ENCODE measurements at places on chromosomes 16 and 17.

- DNase-seq = no peak
Measured at GRCh38 chr16:79599256-79599836, 1.2 kb downstream of the MAF start.

GRCh38 chr17:72075995-72076677 is 44.7 kb upstream of the SOX9 start:
- DNase-seq = no peak

DNA sequence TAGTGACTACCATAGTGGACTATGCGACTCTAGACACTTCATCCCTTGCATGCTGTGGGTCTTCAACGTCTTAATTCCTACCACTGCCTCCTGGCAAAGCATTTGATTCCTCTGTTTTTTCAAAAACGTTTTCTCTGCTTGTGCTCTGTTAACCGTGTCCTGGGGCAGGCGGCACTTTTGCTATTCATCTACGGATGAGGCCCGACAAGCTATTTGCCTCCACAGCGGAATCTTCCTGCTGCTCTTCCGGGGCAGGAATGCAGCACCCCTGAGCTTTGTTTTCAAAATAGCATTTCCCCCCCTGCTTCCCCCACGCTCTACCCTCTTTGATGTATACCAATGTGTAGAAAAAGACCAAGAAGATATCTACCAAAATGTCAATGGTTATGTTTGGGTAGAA is 39.8 kb upstream of the METTL16 start:
- no peak for DNase-seq

DNA sequence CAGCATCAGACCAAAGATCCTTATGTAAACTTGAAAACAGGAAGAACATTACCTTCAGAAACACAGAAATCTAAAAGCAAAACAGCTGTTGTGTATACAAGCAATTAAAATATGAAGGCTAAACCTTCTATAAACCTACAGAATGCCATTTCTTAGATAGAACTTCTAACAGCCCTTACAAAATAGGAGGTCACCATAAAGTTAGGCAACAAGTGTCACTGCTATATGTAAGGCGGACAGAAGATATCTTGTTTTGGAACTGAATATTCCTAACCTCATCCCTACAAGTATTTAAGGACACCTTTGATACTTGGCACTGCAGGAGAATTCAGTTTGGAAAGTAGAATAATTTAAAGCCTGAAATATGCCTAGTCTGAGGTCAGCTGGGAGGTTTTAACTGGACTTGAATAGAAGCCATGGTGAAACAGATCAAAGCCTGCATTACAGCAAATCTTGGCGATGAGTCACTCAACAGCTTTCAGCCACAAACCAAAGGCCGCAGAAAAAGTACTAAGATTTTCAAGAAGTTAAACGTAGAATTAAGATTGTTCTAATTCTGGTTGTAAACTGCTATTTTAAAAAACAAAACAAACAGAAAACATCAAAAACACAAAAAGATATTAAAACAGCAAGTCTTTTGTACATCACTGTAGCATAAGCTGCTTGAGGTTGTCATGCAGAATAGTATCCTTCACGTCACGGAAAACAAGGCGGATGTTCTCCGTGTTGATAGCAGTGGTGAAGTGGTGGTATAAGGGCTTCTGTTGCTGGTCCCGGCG is 42.7 kb downstream of the GNA13 start:
- DNase-seq = peak; percentile 27

DNA sequence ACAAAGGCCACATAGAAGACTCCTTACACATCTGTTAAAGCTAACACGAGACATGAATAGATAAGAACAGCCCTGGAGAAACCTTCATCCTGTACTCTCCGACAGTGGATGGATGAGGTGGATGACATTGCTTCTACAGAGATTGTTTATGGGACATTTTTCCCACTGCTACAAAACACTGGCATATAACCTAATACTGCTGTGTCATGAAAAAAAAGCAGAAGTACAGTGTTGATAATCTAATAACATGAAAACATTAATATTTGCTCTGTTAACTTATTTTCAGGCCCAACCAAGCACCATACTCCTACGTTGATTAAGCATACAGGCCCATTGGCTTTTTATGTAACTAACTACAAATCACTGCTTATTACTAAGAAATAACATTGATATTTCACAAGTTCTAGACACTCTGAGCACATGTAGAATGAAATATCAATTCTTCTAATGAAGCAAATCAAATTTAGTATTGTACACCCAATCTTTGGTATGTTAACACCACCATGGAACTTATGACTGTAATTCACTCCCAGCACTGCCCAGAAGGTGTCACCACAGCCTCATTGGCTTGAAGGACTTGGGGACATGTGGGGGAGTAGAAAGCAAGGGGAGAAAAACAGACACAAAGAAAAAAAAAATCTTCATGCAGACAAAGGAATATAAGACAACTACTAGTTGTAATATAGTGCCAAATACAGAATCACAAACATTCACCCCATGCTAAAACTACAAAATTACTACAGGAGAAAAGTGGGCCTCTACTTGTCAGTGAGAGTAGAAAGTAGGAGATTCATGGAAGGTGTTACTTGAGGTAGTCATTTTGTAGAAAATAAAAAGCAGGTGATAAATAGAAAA is 330.0 kb upstream of the PMFBP1 start:
- DNase-seq = peak; percentile 10

- no peak for DNase-seq
Measured at GRCh38 chr17:36598951-36599401, 2.4 kb upstream of the MRM1 start.

DNA sequence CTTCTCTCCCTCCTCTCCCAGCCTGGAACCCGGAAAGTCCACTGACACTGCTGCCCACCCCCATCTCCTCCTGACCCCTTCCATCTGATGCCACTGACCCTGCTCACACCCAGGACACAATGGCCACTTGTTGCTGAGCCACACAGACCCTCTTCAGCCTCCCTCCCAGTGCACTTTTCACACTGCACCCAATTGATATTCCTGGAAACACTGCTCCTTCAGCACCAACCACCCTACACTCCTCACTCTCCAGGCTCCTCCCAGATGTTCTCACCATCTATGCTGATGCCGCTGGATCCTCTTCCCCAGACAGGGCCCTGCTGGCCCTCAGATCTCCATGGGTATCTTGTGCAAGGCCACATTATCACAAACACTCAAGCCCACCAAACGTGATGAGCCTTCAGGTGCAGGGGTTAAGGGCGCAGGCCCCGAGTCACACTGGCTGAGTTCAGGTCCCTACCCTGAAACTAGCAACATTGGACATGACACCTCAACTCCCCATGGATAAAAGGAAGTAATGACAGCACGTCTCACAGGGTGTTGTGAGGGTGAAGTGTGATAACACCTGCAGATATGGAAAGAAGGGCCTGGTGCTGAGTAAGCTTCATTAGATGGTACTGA is 238.1 kb downstream of the ZNF423 start:
- no peak for DNase-seq

GRCh38 chr17:82117139-82118090 is 19.4 kb upstream of the FASN start:
- no peak for DNase-seq

DNA sequence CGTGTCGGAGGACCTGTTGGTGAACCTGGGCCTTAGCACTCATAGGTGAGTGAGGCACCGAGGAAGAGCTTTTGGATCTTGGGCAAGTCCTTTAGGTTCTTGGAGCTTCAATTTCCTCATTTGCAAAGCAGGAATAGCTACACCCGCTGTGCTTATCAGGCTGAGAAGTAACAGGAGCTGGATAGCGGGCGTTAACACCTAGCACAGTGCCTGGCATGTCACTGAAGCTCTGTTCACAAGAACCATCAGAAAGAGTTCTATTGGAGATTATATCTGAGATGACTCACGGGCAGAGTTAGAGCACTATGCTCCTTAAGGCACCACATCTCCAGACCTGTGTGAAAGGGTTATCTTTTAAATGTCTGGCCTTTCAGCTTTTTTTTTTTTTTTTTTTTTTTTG is 12.8 kb downstream of the MEOX1 start:
- DNase-seq = no peak

DNA sequence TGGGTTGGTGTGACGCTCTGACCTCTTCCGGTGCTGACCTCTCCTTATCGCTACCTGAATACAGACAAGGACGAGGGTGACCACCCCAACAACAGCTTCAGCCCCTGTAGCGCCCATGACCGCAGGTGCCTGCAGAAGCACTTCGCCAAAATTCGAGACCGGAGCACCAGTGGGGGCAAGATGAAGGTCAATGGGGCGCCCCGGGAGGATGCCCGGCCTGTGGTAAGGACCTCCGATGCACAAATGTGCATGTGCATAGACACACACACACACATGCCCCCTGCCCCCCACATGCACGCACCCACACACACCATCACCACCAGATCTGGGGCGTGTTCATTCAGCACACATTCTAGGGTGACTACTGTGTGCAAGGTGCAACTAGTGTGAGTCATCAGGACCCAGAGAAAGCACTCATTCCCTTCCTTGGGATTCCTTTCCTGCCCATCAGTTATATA is 9.7 kb downstream of the IGFBP4 start:
- DNase-seq = no peak

GRCh38 chr17:42980766-42981397 is 517 bp downstream of the RUNDC1 start:
- DNase-seq = peak; percentile 57

DNA sequence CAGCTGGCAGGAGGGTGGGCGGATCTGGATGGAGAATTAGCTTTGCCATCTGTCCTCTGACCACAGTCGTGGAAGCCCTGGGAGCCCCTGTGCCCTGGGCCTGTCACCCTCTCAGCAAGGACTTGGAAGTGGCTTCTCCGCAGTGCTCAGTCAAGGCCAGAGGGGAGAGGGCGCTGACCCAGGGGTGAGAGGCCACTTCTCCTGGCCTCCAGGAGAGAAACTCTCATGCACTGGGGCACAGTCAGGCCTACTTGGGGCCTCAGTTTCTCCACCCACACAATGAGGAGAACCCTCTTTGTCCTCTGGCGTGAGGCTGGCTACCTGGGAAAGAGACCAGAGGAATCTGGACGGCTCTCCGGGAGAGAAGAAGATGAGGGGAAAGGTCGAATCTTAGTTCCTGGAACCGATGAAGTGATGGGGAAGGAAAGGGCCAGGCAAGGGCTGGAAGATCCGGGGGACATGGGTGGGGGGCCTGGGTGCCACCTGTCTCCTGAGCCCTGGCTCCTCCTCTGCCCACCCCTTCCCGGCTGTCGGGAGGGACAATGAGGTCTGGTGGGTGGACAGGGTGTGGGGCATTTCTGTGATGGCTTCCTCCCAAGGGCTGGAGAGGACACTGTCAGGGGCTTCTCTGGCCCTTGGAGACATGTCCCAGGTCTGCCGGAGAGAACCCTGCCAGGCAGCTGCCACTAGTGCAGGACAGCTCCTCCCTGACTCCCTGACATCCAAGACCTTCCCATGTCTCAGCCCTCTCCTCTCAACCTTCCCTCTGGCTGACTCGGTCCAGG is 9.0 kb upstream of the ARHGAP27 start:
- DNase-seq = no peak

DNA sequence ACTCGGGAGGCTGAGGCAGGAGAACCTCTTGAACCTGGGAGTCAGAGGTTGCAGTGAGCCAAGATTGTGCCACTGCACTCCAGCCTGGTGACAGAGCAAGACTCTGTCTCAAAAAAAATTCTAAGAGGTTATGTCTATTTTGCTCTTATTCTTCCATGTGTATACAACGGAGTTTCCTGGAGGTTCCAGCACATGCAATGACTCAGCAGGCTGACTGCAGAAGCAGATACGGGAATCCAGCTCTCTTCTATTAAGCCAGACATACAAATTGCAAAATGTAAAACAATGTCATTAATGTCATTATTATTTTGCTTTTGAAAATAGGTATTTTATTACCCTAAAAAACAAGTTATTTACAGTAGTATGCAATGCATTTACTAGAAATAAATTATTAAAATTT is 18.4 kb downstream of the MIEF2 start:
- no peak for DNase-seq

DNA sequence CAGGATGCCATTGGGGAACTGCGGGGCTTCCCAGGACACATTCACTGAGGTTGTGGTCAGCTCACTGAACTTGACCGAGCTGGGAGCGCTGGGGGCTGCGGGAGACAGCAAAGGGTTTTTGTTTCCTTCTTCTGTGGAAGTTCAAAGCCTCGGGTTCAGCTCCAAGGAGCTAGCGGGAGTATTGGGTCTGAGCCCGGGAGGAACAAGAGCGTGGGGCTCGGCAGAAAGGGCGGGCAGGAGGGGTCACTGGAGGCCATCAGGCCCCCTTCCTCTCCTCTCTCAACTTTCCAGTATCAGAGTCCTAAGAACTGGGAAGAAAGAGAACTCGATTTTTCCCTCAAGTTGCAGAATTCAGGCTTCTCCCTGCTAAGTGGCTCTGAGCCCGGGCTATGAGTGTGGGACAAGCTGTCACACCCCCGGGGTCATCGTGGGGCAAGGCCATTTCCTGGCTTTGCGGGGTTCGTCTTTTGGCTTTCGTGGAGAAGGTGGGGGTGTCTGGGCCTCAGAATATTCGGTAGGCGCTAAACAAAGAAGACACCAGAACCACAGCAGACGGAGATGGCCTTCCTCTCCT is 53.6 kb upstream of the CDC42EP4 start:
- DNase-seq = no peak

All from stimulated activated CD8-positive, alpha-beta memory T cell treated with anti-CD3 and anti-CD28 coated beads, Interleukin-15, amount 100 ng/mL, for 48 hours (primary cell).